GM04503 (cell line): ENCODE measurements at places on chromosomes 6 and 20.

DNA sequence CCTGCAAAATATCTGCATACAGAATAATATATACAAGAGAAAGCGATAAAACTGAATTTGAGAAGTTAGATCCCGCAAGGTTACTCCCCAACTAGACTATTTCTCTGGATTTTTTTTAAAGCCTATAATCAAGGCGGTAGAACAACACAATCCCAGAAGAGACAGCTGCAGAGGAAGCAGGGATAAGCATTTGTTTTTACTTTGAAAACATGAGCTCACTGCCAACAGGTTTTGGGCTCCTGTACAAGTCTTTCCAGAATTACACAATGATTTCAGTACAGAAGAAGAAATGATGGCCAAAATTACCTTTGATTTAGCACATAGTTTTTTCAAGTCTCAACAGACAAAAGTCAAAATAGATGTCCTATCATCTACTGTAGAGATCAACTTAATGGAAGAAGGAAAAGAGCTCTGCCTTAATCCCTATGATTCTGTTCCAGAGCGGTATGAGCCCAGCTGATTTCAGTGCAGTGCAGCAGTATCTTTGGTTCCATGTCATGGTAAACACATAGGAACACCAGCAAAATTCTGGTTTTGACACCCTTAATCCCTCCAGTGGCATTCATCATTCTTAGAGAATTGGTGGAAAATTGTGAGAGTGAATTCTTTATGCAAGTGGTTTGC, 304.3 kb downstream of the HDGFL1 start:
- no peak for DNase-seq

DNA sequence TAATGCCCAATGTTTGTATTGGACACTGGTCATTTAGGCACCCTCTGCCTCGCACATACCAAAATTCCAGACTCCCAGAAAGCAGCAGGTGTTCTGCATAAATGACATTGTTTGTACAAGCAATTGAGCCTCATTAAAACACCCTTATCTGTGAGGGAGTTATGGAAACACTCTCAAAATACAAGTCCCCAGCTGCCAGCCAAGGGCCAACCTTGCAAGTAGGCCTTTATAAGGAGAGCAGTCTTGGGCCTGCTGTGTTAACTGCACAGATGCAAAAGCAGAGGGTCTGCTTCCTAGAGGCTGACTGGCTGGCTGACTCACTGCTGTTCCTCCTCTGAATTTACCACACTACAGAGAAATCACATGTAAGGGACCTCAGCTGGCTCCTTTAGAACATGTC, 150.4 kb upstream of the HMGN3 start:
- DNase-seq: no peak

DNA sequence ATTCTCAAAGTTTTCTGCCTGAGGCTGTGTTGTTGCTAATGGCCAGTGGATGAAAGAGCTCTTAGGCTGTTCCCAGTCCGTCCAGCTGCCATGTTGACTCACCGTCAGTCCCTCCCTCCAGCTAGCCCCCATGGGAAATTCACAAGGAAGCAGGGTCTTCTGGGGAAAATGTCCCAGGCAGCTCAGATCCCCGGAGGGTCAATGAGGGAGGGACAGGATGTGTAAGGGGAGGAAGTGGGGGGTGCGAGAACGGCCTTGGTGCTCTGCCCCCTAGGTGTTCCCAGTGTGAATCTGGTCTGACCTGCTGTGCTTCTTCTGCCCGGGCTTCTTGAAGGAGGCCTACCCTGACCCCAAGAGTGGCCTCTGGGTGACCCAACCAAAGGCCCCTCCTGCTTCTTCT, 65.9 kb downstream of the CEBPB start:
- no peak for DNase-seq

- no peak for DNase-seq
Measured at GRCh38 chr20:47406849-47407682, 50.6 kb upstream of the ZMYND8 start.
